Vagina (tissue), 2 donors: ENCODE measurements at places on chromosomes 1 and 21. TPM values are rescaled to one million over a fixed set of nuclear protein-coding genes. Genes with fewer than 3 reads are reported as not detected.

Gene C1QB
- total RNA-seq, result 287 TPM

Gene KCNJ15
- 12.3 TPM for total RNA-seq

- no peak for DNase-seq
Observed at GRCh38 chr1:92826792-92827191, 5.0 kb upstream of the RPL5 start.

- no peak for DNase-seq
Observed at GRCh38 chr1:4986306-4986705, 331.9 kb downstream of the AJAP1 start.

DNA sequence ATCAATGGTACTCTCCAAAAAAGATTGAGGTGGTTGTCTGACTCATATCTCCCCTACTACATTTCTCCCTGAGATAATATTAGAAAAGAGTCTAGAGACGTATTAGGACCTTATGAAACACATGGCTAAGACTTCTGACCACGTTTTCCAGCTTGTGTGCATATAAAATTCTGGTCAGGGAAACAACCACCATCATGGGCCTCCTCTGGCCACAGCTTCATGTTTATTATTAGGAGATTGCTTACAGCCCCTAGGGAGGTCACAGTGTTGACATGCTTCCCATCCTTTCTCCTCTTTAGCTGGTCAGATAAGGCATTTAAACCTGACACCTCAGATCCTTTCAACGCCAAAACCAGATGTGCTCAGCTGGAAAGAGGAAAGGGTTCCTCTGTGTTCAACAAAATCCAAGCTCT lies 620.2 kb downstream of the PLPP3 start:
- DNase-seq, result no peak

GRCh38 chr1:101588677-101589076 lies 351.9 kb downstream of the S1PR1 start:
- DNase-seq, result no peak

GRCh38 chr1:35080171-35080854 lies 1.1 kb downstream of the ZMYM1 start:
- no peak for DNase-seq

DNA sequence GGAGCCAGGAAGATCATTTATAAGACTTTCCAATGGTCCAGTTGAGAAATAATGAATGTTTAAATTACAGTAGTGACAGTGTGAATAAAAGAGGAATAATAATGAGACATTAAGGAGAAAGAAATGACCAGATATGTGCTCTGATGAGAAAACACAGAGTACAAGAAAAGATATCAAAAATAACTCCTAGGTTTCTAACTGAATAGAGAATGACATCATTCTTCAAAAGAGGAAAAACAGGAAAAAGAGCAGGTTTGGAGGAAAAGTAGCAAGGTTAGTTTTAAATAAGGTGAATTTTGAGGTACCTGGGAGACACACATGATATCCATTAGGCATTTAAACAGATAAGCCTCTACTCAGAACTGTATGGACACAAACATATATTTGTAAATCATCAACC lies 55.0 kb downstream of the ANKRD13C start:
- no peak for DNase-seq

DNA sequence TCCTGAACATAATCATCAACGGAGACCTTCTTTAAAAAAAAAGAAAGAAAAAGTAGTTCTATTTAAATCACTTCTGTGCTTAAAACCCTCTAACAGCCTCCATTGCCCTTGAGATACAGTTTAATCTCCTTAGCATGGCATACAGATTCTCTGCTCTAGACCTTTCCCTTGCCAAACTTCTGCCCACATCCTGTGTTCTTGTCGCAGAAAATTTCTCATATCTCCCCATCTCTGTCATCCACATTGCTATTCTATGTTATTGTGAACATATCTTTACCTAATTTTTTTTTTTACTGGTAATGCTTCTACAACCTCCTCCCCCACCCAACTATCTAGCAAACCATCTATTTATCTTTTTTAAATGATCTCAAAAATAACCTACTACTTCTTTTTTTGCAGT lies 135.7 kb upstream of the PROX1 start:
- no peak for DNase-seq
